ENCODE measurements at places on chromosomes 5 and 9.

DNA sequence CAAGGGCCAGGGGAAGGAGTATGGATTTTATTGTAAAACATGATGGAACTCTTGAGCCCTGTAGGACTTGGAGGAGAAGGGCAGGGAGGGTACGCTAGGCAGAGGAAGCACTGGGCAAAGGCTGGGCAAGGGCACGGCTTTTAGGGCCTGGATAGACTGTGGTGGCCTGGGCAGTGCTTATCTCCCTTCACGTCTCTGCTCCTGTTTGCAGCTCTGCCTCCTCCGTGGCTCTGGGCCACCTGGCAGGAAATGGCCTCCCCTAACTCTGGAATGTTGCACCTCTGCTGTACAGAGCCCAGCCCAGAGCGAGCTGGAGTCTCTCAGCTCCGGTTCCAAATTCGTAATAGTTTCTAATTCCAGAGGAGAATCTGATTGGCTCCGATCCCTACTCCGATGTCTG lies 12.2 kb upstream of the STC2 start:
- DNase-seq, result no peak

DNA sequence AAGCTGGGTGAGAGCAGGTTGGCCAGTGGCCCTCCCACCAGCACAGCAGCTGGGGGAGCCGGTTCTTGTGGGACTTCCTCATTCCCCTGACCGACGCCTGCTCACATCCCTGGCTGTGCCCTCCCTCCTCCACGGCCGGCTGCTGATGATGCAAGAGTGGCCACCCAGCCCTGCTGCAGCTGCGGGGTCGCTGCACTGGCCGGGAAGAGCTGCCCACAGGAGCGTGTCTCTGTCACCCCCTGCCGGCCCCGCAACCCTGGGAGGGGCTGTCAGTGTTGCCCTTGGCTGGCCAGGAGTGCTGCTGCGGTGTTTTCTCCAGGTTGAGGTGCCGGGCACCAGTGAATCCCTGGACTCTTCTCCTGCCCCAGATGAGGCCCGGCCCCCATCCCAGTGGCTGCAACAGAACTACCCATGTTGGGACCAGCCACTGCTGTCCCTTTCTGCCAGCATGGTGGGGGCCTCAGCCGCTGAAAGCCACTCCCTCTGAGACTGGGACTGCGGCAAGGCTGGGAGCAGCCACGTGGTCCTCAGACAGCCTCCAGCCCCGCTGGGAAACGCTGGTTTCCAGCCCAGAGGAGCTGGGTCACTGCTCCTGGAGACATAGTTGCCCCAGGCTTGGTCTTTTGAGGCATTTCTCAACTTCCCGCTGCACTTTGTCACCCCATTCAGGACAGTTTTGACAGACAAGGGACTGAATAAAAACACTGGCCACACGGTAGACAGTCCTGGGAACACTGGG lies 739 bp downstream of the CARD9 start:
- DNase-seq, result no peak

DNA sequence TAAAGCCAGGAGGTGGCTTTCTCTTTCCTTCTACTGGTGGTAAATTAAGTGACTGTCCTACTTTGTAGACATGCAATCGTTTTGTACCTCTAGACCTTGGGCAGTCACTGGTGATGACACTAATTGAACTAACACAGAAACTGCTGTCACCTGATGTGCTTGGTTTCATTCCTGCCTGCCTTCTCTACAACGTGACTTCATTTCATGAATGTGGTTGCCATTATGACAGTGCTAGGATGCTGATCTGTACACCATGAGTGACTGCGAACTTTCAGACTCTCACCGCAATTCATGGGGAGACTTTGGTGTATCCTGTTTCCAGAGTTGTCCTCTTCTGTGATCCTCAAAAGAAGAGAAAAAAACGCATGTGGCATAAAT lies 47.5 kb downstream of the UBE2QL1 start:
- DNase-seq, result no peak

GRCh38 chr9:132249690-132250089 lies 87.8 kb downstream of the NTNG2 start:
- no peak for DNase-seq

GRCh38 chr9:16290169-16290568 lies 580.3 kb downstream of the BNC2 start:
- no peak for DNase-seq

DNA sequence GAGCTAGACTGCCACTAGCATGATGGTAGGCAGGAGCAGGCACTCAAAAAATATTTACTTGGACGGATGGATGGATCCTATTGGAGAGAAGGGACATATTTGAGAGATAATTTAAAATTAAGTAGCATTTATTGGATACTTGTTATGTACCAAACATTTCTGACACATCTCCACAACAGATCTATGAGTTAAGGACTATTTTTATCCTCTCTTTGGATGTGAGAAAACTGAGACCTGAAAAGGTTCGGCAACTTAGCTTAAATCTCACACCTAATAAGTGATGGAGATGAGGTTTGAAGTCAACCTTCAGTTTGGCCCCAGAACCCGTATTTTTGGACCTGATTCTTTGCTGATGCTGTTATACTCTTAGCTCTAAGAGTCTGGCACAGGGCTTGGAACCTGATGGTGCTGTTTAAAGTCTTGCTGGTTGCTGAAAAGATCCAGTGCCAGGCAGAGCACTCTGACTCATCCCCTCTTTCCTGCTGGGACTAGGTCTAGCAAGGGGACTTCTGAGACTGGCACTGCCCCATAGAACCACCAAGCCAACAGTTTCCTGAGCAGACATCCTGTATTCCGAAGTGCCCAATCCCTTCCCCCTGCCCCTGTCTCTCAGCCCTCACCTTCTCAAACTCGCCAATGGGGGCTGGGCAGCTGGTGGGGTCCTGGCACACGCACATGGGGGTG lies 15.6 kb downstream of the SPARC start:
- DNase-seq, result no peak

DNA sequence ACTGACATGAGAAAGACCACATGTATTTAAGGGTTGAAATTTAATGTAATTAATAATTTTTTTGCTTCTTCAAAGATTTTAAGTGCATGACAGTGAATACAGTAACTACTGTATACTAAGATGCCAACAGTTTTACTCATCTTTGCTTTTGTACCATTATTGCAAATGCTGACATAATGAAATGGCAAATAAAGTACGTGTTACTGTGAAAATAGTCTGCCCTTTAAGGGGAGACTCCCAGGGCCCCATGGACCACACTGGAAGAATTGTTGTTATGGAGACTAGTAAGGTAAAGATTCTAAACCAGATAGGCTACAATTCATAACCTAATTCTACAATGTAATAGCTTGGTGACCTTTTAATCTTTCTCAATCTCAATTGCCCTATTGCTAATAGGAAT lies 84.7 kb downstream of the NR3C1 start:
- DNase-seq, result no peak

- peak; percentile 25 for DNase-seq
Observed at GRCh38 chr9:70420441-70421271, 6.2 kb upstream of the KLF9 start.

- no peak for DNase-seq
Observed at GRCh38 chr9:90025816-90026215, 421.0 kb downstream of the GADD45G start.

DNA sequence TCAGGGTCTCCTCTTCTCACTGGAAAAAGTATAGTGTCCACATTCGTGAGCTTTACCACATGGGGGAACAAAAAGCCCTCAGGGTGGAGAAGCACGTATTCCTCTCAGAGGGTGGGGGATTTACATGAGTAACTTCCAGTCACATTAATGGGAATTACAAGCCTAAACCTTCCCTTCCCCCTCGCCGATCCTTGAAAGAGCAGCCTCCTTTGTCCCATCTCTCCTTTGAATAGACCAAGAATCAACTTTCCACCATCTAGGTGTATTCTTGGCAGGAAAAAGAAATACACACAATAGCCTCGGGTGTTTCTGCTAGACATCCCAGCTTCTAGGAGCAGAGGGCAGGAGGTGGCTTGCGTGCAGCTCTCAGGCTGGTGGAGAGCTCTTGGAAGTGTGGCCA lies 144.4 kb downstream of the ZNF462 start:
- DNase-seq, result no peak

DNA sequence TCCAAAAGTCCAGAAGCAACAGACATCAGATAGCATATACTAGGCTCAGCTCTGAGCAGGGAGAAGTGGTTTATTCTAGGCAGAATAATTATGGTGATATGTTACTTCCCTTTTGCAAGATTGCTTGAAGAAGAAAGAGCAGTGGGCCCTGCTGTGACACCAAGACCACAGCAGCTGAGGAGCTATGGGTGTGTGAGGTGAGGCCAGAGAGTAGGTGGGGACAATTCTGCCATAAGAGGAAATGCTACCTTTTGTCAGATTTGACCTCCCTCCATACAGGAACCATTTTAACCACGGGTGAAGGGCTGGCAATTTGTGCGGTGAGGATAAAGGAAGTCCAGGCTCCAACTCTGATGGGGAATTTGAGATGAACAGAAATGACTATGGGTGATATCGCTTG lies 51.3 kb downstream of the TNFSF15 start:
- no peak for DNase-seq

DNA sequence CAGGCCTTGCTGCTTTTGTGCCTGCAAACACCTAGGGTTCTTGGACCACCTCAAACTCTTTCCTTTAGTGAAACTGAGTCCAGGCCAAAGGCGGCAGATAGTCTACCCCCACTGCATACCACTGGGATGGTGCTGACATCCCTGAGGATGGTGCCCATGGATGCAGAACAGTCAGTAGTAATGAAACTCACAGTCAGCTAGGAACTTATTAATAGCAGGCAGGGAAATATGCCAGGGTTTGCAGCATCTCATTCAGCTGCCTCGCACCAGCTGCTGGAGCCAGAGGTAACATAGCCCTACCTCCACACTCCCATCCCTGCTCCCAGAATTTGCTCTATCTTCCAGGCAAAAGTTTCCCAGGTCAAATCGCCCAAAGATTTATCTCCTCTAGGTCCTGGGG lies 189.1 kb downstream of the SREK1 start:
- no peak for DNase-seq

GRCh38 chr5:142421621-142422397 lies 97.0 kb upstream of the SPRY4 start:
- no peak for DNase-seq

DNA sequence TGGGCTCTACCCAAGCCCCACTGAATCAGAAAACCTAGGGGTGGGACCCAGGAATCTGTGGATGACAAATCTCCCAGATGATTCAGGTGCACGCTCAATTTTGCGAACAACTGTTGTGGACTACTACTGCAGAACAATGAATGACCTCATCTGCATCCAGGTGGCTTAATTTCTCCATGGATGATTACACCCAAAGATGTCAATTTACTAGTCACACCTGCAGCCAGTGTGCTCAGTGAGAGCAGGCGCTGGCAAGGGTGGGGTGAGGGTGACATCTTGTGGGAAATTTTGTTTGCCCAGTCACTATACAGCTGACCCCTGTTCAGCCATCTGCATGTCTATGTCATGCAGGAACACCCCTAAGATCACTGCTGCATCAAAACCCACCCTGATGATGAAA lies 118.2 kb downstream of the ENTREP1 start:
- no peak for DNase-seq

GRCh38 chr9:32705059-32705458 lies 69.6 kb upstream of the TAF1L start:
- DNase-seq, result no peak

DNA sequence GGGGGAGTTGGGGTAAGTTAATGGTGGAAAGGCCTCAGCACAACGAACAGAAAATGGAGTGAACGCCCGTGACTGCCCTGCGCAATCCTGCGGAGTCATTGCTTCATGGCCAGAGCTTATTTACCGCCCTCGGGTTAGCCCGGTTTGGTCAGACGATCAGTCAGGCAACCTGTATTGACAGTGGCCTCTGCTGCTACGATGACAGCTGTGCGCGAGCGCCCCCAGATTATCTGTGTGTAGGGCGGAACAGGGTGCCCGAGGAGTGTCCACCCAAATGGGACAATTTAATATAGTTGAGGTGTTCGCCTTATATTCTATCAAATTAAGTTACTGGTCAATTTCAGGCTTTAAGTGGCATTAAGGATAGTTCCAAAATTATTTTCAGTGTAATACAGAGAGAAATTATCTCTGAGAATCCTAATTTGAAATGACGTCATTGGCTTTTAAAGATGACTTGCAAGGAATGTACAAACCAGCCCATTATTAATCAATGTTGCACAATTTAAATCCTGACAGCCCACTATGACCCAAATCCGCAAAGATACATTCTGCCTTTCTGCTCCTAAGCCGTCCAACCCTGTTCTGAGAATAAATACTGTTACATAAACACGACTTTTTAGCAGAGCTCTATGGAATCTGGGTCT lies 879 bp upstream of the UBQLN1 start:
- peak; percentile 40 for DNase-seq

DNA sequence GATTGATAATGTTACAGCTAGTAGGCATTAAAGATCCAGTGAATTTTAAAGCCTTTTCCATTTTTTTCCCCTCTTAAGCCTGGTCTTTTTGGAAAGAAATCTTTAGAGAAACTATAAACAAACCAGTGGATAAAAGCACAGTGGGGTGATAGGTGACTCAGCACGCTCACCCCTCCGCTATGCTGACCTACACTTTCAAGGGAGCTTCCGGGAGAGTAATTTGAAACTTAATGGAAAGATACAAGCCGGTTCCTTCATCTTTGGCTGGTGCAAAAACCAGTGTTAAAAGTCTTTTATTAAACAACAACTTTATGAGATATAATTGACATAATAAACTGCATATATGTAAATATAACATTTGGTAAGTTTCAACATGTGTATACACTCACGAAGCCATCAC lies 27.0 kb upstream of the ALDOB start:
- no peak for DNase-seq

DNA sequence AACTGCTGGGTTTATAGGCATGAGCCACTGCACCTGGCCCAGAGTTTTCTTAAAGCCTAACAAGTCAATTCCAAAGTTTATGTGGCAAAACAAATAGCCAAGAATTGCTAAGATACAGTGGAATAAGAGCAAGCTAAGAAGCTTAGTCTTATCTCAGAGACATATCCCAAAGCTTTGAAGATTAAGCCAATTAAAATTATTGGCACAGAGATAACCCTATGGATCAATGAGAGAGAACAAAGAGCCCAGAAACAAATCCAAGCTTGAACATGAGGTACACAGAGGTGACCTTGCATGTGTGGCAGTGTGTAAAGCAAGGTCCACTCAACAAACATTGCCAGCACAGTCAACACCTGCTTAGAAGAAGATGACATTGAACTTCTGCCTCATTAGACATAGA lies 13.3 kb downstream of the BTNL3 start:
- DNase-seq, result no peak

DNA sequence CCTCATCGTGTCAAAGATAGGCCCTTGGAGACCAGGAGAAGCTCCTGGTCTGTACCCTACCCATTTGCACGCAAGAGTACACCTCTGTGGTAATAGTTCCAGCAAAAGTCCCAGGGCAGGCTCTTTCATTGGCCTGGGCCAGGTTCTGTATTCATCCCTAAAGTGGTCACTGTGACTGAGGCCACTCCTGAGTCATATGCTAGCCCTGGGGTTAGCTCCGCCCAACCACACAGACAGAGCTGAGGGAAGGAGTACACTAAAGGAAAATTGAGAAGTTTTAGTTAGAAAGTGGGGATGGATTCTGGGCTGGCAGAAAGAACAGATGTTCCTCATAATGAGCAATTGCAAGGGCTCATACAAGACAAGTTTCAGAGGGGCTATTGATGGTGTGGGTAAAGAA lies 206.7 kb downstream of the ARHGAP26 start:
- DNase-seq, result no peak

Measured in effector CD4-positive, alpha-beta T cell (primary cell).